Mucosa of gallbladder (tissue), 1 donor: ENCODE measurements at places on chromosomes 5 and 9.

DNA sequence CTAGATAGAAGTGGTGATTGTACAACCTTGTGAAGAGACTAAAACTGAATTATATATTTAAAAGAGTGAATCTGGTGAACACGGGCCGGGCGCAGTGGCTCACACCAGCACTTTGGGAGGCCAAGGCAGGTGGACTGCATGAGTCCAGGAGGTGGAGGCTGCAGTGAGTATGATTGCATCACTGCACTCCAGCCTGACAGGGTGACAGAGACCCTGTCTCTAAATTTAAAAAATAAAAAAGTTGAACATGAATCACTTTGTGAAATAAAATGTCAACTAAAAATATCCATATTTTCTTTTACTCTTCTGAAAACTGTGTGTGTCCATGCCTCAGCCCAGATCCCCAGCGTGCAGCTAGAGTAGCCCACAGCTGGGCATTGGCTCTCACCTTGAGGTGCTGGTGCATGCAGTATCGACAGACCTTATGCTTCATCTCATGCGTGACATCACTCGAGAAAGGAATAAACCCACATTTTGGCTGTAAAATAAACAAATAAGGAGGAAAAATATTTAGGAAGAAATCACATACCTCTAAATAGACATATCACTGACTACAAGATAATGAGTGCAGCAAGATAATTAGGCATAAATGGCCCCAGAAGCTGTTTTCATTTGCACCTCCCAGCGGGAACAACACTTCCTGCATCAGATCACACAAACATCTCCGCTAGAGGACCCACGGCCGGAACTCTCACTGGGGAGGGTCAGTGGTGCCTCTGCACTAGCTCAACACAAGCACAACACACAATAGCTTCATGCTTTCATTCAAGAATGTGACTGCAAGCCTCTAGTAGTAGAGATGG is 22.1 kb downstream of the IPPK start:
- no peak for DNase-seq

GRCh38 chr5:74433896-74434829 is 206.4 kb downstream of the ENC1 start:
- no peak for DNase-seq

DNA sequence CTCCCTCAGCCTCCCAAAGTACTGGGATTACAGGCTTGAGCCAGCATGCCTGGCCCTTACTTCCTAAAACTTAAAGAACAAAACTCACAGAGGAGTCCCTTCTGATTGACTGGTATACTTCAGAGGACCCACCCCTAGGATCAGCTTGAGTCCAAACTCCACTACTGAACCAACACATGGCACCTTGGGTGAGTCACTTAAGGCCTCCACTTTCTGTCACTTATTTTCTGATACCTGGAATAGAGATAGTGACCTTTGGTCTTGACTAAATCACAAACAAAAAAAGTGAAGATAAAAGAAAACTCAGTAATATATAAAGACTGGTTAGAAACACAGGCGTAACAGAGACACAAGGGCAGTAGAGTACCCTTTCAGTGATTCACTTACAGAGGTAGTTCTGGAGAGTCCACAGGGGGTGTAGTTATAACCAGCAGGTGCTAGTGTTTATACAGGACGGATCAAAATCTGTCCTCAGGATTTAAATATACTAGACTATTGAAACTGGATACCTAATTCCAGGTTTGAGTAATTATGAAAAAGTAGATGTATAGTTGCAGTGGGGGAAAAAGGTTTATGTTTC is 274.3 kb upstream of the ANKRD55 start:
- peak; percentile 65 for DNase-seq

- DNase-seq, result no peak
Measured at GRCh38 chr9:103819936-103820335, 274.2 kb upstream of the SMC2 start.

GRCh38 chr9:121866927-121867326 is 215.5 kb downstream of the DAB2IP start:
- DNase-seq, result no peak

GRCh38 chr9:123401879-123402513 is 46.0 kb downstream of the CRB2 start:
- no peak for DNase-seq

DNA sequence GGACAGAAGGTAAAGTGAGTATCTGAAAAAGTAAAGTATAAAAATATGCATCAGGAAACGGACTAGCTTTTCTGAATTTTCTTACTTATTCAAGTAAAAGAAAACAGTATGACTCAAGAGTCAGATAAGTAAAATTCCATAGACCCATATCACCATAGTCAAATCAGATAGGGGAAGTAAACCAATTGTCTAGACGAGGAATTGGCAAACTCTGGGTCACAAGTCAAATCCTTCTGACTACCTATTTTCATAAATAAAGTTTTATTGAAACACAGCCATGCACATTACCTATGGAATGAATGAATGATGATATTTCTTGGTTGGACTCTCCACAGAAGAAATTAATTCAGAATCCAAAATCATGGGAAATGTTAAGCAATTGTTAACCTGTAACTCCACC is 59.1 kb upstream of the TMC1 start:
- DNase-seq, result no peak

DNA sequence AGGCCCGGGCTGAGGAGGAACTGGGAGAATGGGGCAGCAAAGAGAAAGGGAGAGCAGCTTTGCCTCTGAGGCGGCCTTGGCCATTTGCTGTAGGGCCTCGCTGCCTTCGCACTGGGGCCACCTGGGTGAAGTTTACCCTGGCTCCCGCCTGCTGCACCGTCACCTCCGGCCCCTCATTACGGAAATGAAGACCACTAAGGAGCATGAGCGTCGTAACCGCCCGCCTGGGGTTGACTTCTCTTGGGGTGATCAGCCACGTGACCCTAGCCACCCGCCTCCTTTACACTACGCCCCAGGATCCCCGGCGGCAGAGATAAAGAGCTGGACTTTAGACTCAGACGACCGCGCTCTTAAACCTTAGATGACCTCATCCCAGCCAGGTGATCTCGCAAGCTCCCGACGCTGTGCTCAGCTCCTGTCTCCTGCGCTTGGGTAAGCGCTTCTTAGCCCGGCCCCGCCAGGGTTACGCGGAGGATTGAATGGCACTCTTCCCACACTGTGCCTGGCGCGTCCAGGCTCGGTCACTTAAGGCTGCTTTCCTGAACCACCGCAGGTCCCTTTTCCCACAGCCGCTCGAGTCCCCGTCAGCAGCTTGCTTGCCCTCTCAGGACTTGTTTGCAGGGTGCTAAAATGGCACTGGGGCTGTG is 107.9 kb upstream of the LARP1 start:
- DNase-seq, result peak; percentile 76

DNA sequence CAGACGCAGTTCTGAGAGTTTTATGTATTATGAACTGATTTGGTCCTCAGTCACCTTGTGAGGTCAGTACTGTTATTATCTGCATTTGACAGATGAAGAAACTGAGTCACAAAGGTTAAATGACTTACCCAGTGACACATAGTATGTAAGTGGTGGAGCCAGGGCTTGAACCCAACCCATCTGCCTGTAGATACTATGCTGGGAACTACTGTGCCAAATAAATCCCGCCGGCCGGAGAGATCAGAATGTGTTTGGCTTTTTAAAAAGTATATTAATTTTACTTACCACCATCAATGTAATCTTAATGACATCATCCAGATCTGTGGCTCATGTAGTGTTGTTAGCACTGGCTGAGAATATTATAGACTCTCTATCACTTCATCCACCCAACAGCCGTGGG is 80.8 kb downstream of the ZNF618 start:
- no peak for DNase-seq

DNA sequence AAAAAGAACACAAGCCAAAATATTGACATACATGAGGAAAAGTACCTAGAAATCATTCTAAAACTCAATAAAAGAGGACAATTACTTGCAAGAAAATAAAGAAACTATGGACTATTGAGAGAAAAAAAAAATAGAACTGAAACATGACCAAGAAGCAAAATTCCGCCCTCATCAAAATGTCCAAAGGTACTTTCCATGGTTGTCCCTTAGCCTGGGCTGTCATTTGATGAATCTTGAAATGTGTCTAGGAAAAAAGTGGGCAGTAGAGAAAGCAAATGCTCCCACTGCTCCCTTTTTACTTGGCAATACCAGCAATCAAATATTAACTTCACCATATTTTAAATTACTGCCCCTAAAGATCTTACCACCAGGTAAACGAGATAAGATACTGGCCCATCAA is 10.8 kb downstream of the NRG2 start:
- no peak for DNase-seq

DNA sequence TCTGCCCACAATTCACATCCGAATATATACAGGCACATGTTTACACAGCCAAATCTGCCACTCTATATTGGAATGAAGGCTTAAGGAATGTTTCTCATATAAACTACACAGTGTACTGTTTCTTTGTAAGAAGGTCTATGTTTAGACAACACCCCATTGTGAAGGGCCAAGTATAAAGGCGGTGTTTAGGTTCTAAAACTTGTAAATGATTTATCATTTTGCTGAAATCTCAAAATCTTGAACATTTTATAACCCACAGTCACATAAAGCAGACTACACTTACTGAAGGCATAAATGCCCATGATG is 94.0 kb downstream of the ZNF608 start:
- no peak for DNase-seq

DNA sequence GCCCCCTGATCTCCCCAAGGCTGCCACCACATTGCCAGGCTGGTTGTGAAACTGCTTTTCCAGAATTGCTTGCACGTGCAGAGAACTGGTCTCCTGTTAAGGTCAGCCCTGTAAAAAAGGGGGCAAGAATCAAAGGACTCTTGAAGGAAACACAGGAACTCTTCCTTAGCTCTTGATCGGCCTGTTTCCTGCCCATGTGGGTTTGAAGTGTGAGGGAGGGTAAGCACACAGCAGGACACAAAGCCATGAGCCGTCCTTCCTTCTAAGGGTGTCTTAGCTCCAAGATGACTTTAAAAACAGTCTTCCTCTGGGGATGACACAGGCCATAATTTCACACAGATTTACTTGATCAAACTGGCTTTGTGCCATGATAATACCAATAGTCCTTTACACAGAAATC is 36.1 kb downstream of the TEK start:
- DNase-seq, result no peak

DNA sequence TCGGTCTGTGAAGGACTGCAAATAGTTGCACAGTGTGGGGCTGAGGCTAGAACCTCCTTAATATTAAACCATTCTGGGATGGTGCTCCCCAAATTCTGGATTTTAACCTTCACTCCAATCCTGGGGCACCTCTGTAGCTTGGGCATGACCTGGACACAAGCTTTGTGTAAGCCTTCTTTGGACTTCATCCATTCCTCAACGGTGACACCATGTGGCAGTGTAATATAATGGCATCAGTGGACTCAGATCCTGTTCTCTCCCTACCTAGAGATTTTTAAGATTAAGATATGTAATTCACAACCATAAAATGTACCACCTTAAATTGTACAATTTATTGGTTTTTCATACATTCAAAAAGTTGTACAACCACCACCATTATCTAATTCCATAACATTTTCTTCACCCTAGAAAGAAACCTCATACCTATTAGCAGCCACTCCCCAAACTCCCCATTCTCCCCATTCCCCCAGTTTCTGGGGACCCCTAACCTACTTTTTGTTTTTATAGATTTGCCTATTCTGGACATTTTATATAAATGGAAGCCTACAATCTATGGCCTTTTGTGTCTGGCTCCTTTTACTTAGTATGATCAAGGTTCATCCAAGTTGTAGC is 4.8 kb upstream of the PLGRKT start:
- peak; percentile 50 for DNase-seq

DNA sequence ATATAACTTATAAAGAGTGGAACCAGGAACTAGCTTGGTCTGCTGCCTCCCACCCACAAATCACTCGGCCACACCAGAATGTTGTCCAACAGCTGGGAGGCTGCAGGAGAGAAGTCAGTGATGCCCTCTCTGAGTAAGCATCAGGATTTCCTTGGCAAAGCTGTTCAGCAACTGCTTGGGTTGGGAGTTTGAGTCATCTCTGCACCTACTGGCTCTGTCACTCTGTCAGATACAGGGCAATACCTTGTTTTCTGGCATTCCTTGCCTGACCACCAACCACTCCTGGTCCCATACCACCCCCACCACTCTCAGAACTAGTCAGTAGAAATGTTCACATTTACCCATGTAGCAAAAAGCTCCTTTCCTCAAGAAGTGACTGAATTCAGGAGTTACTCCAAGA is 36.8 kb upstream of the GCNT4 start:
- DNase-seq, result no peak

DNA sequence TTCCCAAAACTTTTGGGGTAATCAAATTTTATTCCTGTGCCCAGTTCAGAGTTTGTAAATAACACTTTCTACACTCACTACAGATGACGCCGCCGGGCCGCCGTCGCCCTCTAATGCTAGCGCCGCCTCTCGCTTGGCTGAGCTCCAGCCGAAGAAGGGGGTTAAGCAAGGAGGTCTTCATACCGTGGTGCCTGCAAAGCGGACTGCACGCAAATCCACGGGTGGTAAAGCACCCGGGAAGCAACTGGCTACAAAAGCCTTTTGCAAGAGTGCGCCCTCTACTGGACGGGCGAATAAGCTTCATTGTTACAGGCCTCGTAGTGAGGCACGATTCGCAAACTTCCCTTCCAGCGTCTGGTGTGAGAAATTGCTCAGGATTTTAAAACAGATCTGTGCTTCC is 280.4 kb downstream of the MEF2C start:
- DNase-seq, result no peak

- DNase-seq, result no peak
Measured at GRCh38 chr9:137077758-137078693, 709 bp downstream of the UAP1L1 start.

- DNase-seq, result no peak
Measured at GRCh38 chr9:104027295-104027694, 66.8 kb upstream of the SMC2 start.

GRCh38 chr5:141149812-141150211 is at the start of gene PCDHB6:
PCDHB6 (plus strand) TSS chr5:141150057; CDS start chr5:141150258, 201 bp downstream.
- DNase-seq, result no peak

DNA sequence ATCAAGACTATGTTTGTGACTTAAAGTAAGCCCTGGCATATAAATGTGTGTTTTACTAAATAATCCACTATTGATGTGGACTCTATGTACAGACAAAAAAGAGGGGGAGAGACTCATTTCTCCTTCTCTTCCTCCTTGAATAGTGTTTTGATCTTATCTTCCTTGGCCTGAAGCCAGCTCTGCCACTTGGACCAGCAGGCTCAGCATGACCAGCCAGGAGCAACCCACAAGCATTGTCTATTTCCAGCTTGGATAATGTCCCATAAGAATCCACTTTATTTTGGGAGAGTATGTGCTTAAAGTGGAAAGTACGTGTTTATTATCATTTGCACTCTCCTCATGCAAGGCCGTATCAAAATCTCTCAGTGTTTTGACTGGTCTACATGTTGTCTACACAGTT is 23.8 kb upstream of the SLC46A2 start:
- DNase-seq, result no peak

- DNase-seq, result no peak
Measured at GRCh38 chr5:159338118-159338517, 7.8 kb upstream of the IL12B start.

DNA sequence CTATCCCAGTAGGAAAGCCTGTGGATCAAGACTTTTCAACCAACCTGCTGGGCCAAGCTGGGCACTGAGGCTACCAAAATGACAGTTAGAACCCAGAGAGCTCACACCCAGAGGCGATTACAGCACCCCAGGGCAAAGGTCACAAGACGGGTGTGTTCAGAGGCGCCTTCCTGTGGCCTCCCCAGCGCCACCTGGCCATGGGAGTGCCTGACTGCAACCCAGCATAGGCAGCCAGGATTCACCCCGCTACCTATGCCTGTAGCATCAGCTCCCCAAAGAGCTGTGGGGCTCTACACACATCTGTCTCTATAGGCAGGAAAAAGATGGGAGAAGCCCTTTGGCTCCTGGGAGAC is 33.5 kb downstream of the PDGFRB start:
- no peak for DNase-seq

GRCh38 chr5:163889369-163889768 is 383.9 kb downstream of the MAT2B start:
- DNase-seq, result no peak
